Hepatocyte (in vitro differentiated cells): ENCODE measurements at places on chromosomes 2 and 18.

DNA sequence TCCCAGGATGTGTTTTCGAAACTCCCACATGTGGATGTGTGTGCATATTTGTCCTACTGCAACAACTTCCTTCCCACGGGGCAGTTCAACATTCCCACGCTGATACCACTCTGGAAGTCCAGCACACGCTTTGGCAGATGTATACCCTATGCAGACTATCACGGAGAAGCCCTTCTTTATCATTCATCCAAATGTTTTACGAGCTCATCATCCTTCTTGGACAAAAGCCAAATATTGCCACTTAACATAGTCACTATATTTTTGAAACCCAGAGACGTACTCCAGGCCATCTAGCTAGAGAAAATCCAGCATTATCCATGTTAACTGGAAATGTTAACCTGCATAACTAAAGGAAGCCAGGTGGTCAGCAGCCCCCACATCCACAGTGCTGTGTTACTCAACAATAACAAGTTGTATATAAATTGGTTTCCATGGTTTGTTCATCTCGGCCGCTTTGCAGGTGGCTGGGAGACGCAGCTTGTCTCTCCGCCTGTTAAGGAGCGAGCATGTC, 131.5 kb downstream of the ZNF532 start:
- peak; percentile 19 for DNase-seq

DNA sequence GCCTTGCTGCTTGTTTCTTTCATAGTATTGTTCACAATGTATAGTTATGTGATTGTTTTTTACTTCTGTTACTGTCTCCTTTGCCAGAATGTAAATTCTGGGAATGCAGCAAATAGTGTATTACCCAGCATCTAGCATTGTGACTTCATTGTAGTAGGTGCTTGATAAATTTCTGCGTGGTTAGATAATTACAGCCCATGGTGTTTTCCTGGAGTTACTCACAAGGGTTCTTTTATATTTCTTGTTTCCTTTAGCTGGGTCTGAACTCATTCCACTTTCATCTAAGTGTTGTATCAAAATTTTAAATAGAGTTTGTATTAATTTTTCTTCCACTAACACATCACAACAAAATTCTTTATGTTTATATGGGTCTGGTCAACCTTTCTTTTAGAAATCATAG, 132.6 kb downstream of the MAP4K4 start:
- no peak for DNase-seq

GRCh38 chr18:77069931-77070330, 62.7 kb downstream of the MBP start:
- DNase-seq = no peak

DNA sequence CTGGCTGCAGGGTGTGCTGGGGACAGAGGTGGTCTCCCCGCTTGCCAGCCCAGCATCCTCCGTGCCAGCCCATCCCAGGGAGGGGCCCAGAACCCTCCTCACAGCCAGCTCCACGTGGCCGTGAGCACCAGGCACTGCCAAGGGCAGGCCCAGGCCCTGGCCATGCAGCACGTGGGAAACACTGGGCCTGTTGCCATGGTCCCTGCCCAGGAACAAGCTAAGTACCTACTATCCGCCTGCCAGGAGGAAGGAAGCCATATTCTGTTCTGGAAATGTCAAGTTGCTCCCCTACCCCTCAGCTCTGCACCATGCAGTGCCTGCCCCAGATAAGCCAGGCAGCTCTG, 250.6 kb downstream of the CYP26B1 start:
- no peak for DNase-seq

DNA sequence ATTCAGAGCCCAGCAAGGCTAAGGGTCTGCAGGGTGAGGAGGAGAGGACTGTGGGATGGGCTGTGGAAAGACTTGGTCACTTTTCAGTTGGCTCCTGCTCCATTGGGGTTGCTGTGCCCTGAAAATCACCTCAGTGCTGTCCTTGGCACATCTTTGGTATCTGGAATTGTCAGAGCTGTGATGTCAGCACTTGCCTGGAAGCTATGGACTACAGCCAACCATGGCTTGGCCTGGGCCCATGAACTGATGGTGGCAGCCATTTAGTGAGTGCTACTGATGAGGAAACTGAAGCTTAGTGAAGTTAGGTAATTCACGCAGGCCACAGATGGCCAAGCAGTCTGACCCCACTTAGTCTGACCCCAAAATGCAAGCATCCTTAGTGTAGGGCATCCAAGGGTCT, 121.8 kb upstream of the SERPINE2 start:
- DNase-seq = no peak

DNA sequence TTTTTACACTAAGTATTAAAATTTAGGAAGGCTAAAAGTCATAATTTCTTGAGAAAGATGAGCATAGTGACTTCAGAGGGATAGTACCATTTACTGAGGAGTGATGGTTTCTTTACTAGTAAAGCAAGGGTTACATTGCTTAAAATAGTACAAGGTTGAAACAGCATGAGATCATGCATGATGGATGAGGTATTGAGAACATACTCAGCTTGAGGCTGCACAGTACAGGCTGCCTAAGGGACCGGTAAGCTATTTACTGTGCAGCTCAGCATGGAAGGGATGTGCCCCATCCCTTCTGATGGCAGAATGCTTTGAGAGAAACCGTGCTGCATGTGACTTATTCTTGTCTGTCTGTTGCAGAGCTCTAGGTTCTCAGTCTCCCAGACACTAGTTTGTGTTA, 122.1 kb downstream of the EML6 start:
- no peak for DNase-seq

DNA sequence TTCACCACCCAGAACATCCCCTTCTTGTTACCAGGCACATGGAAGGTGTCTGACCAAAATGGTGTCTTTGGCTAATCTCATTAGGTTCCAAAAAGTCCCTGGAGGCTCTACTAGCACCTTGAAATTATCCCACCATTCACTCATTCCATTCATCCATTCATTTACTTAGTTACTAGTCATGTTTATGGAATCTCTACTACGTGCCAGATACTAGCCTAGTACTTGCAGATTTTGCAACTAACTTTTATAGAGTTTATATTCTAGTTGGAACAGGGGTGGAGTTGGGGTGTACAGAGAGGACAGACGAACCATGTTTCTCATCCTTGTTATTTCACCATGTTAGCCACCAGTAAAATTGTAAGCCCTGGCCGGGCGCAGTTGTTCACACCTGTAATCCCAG, 4.0 kb upstream of the NOP58 start:
- no peak for DNase-seq

- DNase-seq = no peak
Observed at GRCh38 chr2:206982360-206982955, 43.1 kb downstream of the CPO start.

GRCh38 chr2:147231607-147232006, 613.2 kb upstream of the ACVR2A start:
- no peak for DNase-seq

DNA sequence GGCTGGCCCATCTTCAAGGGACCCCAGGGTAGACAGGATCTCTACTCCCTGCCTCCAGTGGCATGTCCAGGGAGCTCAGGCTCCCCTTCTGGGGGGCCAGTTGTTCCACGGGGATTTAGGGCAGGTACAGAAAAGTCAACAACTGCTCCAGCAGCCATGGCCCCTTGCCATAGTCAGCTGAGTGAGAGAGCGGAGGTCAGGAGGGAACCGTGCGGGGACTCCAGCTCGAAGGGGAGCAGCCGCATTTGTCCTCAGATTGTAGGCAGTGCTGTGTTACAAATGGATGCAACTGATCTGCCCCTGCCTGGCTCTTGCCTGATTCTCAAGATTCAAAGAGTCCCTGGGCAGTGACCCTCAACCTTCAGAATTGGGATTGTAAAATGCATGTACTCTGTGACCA, 49.9 kb downstream of the ITGB1BP1 start:
- no peak for DNase-seq

DNA sequence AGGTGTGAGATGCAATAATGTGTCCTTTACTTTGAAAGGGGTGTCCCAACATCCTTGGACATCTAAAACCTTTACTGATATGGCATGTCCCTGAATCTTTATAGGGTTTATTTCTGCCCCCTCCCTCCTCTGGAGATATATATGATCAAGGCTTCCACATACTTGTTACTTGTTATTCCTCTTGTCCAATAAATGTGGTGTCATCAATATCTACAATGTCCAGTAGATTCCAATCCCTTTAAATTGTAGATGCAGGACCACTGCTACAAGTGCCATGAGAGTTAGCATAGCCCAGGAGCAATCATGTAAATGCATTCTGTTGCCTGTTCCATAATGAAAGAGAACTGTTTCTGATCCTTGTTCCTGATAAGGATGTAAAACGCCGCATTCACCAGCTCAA, 479.7 kb upstream of the MEIS1 start:
- no peak for DNase-seq

GRCh38 chr2:31266804-31267203, 32.9 kb downstream of the EHD3 start:
- DNase-seq = no peak

DNA sequence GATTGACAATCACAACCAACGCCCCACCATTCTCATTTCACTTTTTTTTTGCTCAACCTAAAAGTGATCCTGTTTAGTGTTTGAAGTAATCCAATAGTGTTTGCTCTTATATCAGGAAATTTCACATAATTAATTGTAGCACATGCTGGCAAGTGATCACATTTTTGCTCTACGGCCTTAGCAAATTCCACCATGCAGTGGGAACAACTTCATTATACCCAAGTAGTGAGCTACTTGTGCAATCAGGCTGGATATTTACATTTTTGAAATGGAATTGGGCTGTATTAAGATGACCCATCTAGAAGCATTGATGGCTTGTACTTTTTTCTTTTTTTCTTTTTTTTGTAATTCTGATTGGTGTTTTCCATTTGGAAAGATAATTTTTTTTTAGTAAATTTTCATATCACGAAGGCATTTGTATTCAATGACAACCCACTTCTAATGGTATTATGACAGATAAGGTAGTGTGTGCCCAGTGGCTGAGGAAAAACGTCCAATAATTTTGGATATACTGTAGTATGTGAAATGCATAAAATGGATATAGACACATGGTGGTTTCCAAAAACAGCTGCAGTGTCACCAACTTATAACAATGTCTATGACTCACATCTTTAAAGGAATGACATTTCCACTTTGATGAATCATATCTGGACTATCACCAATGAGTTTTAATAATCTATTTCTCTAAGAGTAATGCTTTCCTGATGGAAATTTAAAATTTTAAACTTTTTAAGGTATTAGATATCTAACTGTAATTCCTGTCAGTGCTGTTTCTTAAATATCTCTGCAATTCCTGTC, 130.6 kb downstream of the COL6A3 start:
- DNase-seq = no peak

- DNase-seq = no peak
Observed at GRCh38 chr2:172607379-172607928, 51.6 kb downstream of the PDK1 start.

- no peak for DNase-seq
Observed at GRCh38 chr2:5698134-5698533, 6.0 kb downstream of the SOX11 start.

- peak; percentile 29 for DNase-seq
Observed at GRCh38 chr2:29650631-29651097, 270.7 kb downstream of the ALK start.

- no peak for DNase-seq
Observed at GRCh38 chr2:219261024-219261855, 7.5 kb upstream of the TUBA4A start.

DNA sequence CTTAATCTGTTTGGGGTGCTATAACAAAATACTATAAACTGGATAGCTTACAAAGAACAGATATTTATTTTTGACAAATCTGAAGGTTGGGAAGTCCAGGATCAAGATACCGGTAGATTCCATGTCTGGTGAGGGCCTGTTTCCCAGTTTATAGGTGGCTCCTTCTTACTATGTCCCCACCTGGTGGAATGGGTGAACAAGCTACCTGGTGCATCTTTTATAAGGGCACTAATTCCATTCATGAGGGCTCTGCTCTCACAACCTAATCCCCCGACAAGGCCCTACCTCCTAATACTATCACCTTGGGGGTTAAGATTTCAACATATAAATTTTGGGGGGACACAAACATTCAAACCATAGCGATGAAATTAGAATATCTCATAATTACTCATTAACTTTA, 15.6 kb upstream of the NEMP2 start:
- DNase-seq = no peak

- no peak for DNase-seq
Observed at GRCh38 chr2:24247592-24247991, 72.7 kb downstream of the FAM228A start.

- no peak for DNase-seq
Observed at GRCh38 chr2:240732911-240733622, 41.4 kb downstream of the AQP12A start.

GRCh38 chr2:8671802-8672201, 10.1 kb upstream of the ID2 start:
- DNase-seq = no peak

GRCh38 chr2:217642944-217643343, 359.9 kb downstream of the TNS1 start:
- DNase-seq = no peak

GRCh38 chr18:6589923-6590322, 139.6 kb upstream of the ARHGAP28 start:
- no peak for DNase-seq

DNA sequence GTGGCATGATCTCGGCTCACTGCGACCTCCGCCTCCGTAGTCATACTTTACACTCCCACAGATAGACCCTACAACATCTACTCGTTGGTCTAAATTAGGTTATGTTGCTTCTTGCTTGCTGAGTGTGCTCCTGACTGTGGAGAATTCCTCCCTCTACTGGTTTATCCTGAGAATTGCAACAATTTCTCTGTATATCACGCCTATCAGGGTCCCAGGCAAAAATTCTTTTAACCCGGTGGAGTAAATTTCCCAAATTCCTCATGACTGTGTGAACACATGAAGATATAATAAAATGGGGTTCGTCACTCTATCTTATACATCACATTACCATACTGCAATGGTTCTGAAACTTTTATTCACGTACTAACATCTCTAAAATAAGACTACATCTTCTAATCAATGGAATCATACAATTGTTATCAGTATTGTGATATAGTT, 156.7 kb downstream of the EVA1A start:
- DNase-seq = peak; percentile 53

- peak; percentile 71 for DNase-seq
Observed at GRCh38 chr2:118309946-118310680, 221.8 kb downstream of the INSIG2 start.

GRCh38 chr2:139360654-139361053, 580.5 kb upstream of the NXPH2 start:
- no peak for DNase-seq

GRCh38 chr2:217897816-217898806, 104.7 kb downstream of the TNS1 start:
- DNase-seq = peak; percentile 40

DNA sequence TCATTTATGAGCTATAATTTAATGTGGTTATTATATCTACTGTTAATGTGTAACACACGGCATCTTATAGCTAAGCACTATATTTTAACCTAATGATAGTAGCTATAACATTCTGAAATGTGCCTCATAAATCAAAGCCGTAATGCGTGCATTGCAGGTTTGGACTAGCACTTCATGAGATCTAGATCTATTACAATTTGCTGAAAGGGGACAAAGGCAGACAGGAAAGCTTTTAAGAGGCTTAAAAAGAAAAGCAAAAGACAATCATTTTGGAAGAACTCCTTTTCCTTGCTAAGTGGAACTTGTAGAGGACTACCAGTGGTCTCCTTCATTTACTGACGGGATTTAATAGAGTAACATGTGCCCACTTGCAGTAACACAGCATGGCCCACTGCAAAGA, 213.1 kb downstream of the NBAS start:
- no peak for DNase-seq
